Effector memory CD4-positive, alpha-beta T cell (primary cell): ENCODE measurements at places on chromosomes 13 and 19.

DNA sequence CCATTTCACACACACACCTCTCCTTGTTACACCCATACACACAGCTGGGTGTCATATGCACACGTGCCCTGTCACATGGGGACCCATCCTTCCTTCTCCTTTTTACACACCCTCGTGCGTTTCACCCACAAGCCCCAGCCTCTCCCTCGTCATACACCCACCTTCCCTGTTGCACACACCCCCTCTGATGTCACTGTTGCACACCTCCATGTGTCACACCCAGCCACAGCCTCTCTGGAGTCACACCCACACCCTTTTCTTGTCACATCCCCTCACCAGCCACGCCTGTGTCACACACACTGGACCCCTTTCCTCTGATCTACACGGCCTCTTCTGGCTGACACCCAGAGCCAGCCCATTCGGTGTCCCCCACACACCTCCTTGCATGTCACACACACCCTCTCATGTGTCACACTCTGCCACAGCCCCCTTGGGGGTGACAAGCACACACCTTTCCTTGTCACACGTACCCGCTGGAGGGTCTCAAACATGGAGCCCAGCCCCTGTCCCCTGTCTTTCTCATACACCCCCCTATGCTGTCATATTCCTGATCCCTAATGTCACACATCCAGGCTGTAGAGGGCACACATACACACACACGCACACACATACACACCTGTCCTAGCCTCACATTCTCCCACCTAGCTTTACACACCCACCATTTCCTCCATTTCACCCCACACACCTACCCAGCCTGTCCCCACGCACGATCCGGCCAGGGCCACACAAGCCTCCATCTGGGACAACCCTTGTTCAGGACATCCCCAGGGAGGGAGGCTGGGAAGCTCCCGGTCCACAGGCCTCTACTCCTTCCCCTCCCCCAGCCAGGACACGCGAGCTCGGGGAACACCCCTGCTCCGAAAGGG lies 1.4 kb downstream of the NOVA2 start:
- DNase-seq, result no peak

DNA sequence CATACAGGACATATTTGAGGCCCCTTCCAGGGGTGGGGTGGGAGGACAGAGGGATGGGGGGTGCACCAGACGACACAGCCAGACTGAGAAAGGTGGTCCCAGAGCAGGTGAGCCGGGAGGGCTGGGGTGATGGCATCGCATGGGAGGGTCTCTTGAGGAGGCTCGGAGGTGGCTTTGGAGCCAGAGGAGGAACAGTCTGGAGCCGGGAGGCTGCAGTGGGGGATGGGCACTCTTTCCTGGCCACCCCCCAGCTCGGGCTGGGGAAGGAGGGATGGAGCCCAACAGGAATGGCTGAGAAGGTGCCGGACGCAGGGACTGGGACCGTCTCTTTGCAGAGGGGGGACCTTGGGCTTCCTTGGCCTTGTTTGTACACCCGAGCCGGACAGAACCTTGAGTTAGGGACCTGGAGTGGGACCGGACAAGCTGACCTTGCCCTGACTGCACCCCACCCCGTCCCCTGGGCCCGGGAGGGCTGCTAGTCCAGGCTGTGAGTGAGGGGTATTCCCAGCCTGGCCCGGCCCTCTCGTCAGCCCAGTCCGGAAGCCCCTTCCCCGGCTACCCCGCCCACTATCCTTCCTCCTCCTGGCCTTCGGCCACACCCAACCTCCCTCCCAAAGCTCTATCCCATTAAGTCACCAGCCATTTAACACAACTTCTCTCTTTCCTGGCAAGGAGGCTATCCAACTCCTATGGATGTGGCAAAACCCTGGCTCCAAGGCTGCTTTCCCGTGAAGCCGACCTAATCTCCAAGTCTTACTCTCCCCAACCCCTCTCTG lies 816 bp upstream of the TBXA2R start:
- DNase-seq, result no peak

DNA sequence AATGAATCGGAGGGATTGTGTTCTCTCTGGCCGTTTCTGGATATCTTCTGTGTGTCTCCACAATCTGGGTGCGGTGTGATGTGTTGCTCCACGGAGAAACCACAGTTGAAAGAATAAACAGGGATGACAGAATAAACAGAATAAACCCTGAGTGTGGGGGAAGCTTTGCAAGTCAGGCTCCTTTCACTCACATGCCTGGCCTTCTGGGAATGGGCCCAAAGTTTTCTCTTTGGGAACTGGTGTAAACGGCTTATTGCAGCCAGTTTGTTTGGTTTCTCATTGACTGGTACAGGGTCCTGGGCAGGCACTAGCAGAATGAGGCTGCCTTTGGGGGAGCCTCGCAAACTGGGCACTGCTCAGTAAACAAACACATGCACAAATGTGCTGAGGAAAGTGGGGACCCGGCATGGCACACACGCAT lies 324.7 kb downstream of the DLEU7 start:
- no peak for DNase-seq

GRCh38 chr13:78589206-78589605 lies 14.1 kb downstream of the POU4F1 start:
- no peak for DNase-seq

- no peak for DNase-seq
Observed at GRCh38 chr13:110156301-110157049, 150.5 kb downstream of the COL4A1 start.

DNA sequence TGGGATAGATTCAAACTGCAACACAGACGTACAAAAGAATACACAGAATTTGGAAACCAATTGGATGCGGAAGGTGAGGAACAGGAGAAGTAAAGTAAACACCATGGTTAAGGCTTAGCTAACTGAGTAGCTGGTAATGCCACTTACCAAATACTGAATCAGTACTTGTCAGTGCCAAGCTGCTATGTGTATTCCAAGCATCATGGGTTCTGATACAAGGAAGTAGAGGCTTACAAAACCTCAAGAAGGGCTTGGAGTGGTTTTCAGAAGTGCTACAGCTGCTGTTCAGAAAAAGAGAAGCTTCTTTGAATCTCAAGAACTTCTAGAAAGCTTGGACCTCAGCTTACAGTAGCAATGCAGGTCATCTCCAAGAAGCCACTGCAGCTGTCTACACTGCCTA lies 35.9 kb upstream of the DCT start:
- no peak for DNase-seq

GRCh38 chr19:34232566-34233481 lies 21.5 kb upstream of the GARRE1 start:
- no peak for DNase-seq
